Trophoblast cell (in vitro differentiated cells and primary cell): ENCODE measurements at places on chromosomes 11 and 22.

DNA sequence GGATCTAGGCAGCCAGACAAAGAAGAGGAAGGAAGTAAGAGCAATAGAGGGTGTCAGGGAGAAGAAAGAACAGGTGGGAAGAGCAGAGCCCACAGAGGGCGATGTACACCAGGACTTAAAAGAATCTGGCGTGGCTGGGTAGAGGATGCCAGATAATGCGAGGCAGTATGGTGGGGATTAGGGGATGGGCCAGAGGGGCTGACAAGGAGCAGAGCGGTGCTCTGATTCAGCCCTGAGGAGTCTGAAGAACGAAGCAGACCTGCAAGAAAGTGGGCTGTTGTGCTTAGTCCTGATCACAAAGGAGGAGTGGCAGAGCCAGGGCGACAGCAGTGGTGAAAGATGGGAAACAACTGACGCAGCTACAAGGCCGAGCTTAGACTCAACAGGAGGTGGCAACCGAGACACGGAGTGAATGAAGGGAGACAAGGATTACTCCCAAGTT lies 163.7 kb downstream of the LARGE1 start:
- no peak for DNase-seq

DNA sequence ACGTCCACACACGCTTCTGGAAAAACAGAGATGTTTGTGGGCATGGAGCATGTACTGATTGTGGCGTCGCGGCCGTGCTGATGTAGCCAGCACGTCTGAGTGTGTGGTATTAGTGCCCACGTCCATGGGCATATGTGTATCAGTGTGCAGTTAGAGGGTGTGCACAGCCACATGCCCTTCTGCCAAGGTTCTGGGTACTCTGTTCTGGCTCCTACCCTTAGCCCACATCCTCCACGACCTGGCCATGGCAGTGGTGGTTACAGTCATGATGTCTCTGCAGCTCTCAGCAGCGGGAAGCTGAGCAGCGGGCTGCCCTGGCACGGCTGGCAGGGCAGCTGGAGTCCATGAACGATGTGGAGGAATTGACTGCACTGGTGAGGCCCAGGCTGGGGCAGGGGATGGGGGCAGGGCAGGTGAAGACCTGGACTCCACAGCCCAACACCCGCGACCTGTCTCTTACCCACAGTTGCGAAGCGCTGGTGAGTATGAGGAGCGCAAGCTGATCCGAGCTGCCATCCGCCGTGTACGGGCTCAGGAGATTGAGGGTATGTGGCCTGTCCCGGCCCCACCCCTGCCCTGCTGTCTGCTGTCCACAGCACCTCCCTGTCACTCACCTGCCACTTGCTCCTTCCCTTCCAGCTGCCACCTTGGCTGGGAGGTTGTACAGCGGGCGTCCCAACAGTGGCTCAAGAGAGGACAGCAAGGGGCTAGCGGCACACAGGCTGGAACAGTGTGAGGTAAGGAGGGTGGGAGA lies 7.3 kb downstream of the SMTN start:
- DNase-seq: no peak

DNA sequence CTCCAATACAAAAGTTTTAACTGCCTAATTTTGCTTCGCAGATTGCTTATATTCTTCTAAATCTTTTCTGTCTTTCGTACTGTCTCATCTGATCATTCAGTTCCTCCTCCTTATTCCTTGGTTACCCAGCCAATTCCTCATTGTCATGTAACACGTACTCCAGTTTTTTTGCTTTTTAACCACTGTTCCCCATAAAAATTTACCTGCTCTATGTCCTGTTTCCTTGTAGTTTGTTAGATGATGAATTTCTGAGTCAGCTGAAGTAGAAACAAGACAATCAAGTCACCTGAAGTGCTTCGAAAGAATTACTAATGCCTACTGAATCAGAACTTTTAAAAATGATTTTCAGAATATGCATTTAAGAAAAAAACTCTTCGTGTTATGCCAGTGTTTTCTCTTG lies 150.6 kb downstream of the CNTN5 start:
- no peak for DNase-seq

DNA sequence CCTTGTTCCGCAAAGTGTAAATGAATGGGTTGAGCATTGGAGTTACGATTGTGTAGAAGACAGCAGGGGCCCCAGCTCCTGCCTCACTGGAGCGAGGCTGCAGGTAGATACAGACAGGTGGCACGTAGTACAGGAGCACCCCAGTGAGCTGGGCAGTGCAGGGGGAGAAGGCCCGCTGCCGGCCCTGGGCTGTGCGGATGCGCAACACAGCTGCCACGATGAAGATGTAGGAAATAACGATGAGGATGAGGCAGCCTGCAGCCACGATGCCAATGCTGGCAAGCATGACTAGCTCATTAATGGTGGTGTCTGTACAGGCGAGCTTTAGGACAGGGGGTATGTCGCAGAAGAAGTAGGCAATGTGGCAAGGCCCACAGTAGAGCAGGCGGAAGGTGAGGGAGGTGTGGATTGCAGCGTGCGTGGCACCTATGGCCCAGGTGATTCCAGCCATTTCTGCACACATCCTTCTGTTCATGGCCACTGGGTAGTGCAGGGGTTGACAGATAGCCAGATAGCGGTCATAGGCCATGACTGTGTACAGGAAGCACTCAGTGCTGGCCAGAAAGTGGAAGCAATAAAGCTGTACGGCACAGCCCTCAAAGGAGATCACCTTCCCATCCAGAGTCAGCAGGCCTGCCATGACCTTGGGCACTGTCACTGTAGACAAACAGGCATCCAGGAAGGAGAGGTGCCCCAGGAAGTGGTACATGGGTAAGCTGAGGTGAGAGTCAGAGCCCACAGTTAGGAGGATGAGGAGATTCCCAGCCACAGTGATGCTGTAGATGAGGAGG lies 616 bp downstream of the OR10S1 start:
- no peak for DNase-seq

DNA sequence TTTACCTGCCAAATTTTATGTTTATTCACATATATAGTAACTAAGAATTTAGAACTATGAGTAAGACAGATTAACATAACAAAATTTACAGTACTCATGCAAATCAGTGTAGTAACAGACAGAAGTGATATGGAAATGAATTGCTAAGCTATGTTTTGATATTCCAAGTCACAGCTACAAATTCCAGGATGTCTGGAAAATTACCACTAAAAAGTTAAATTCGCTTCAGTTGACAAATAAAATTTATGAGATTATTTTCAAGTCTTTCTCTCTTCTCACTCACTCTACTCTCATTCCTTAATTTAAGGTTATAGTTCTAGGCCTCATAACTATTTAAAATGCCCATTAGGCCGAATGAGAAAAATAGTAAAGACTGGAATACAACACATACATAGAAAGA lies 18.1 kb downstream of the XKR3 start:
- no peak for DNase-seq

DNA sequence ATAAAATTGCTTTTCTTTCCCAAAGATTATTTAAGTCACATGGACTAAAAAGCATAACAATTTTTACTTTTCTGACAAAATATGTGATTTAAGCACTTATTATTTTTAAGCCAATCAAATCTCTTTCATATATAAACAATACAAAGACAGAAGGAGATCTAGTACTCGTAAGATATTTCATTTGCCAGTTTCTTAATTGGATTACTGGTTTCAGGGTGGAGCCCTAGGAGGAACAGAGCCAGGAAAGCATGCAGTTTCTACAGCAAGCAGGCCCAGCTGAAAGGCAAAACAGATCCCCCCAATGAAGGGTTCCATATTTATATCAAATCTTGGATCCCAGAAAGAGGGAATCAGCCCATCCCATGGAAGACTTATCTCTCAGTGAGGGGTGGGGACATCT lies 177.0 kb downstream of the KIF18A start:
- DNase-seq: no peak

DNA sequence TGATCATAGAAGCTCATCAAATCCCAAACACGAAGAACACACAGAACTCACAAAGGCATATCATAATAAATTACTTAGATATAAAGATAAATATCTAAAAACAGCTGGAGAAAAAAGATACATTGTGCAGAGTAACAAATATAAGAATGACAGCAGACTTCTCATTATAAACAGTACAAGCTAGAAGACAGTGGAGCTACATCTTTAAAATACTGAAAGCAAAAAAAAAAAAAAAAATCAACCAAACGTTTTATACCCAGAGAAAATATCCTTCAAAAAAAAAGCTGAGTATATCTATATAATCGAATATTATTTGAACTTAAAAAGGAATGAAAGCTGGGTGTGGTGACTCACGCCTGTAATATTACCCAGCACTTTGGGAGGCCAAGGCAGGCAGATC lies 90.0 kb downstream of the SBF2 start:
- no peak for DNase-seq

- peak; percentile 94 for DNase-seq
Measured at GRCh38 chr11:112253605-112254242, 6.9 kb downstream of the PLET1 start.

GRCh38 chr22:29670626-29671025 lies 49.2 kb upstream of the CABP7 start:
- no peak for DNase-seq

DNA sequence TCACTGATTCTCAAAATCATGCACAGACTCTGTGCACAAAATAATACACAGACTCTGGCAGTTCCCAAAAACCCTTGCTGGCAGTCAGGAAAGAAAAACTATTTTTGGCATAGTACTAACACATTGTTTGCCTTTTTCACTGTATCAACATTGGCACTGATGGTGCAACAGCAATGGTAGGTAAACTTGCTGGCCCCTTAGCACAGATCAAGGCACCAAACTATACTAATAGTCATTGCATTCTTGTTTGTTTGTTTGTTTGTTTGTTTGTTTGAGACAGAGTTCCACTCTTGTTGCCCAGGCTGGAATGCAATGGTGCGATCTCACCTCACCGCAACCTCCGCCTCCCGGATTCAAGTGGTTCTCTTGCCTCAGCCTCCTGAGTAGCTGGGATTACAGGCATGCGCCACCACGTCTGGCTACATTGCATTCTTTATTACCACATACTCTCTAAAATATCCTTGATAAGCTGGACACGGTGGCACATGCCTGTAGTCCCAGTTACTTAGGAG lies 81.0 kb upstream of the SLC6A5 start:
- peak; percentile 7 for DNase-seq

DNA sequence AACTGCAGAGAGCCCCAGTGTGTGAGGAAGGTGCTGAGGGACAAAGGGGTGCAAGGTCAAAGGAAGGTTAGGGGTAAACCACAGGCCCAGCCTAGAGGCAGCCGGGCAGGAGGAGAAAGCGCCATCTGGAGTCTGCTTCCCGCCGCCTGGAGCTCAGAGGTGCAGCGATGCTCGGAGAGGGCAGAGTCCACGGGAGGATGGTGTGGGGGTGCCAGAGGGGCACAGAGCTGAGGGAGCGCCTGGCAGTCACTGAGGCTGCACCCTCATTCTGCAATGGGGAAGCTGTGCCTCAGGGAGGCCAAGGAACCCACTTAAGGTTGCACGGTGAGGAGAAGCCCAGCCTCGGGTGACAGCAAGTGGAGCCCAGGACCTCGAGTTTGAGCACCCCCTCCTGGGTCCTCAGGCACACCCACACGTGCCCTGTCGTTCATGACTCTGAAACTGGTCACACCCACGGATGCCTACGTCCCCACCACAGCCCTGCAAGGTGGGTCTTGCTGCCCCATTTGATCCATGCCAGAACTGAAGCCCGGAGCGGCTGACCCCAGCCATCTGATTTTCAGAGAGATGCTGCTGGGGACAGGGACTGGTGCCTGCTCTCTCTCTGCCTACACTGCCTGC lies 1.6 kb downstream of the IL2RB start:
- DNase-seq: no peak
